A172 (cell line): ENCODE measurements at places on chromosomes 5 and 9. TPM values are rescaled to one million over a fixed set of nuclear protein-coding genes. Genes with fewer than 3 reads are reported as not detected.

The TSSK1B gene
- total RNA-seq, result not detected in 2 replicates

The ANKRD34B gene
- not detected in 2 replicates for total RNA-seq

The PCDHA2 gene
- 0.03 and 0.81 TPM in 2 replicates for total RNA-seq

The EFNA5 gene
- total RNA-seq, result 3.0 and 3.4 TPM in 2 replicates

The OR4F3 gene
- not detected in 2 replicates for total RNA-seq

The OR1Q1 gene
- total RNA-seq, result not detected in 2 replicates

The PCDHB13 gene
- 1.1 TPM in 2 replicates for total RNA-seq

The CTXN3 gene
- not detected in 2 replicates for total RNA-seq

DNA sequence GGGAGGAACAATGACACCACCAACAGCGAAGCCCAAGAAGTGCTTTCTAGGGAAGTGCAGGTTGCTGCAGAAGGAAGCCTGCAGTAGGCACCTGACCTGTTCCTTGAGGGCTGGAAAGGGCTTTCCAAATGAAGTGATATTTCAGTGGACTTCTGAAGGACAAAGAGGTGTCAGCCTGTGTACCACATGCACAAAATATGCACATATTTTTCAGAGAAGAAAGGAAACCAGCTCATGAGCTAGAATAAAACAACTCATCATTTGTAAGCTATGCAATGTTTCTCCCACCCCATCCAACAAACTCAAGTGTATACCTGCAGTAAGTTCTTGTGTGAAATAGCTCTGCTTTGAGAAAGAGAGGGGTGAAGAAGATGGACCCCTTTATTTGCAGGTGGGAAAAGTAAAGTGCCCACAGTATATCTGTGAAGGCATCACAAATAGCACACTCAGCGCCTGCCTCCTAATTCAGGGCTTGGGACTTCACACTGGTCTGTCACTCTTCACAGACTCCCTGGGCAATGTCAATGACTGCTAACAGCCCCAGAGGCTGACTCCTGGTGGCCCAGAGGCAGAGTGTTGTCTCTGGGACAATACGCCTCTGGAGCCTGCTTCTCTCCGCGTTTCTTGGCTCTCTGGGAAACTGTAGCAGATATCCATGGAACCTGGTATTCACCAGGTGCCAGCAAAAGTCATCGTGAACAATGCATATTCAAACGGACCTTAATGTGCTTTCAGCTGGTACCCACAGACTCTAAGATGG, 198.1 kb upstream of the EFNA5 start:
- no peak for DNase-seq

- no peak for DNase-seq
Measured at GRCh38 chr9:116516456-116516855, 170.6 kb upstream of the TRIM32 start.

- no peak for DNase-seq
Measured at GRCh38 chr9:90901933-90902332, 100.3 kb downstream of the SYK start.

DNA sequence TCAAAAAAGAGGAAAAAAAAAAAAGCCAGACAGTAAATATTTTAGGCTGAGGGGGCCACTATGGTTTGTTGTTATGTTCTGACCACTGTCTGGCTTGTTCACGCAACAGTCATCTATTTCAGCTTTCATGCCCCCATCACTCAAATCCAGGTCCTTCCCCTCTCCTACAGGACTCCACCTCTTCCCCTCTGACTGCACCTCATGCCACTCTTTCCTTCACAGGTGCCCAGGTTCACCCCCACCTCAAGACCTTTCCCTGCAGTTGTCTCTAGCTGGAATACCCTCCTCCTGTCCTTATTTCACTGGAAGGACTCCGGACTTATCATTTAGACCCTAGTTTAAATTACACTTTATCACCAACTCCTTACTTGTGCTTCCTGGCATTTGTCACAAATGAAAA, 3.5 kb downstream of the RPS14 start:
- DNase-seq, result no peak

DNA sequence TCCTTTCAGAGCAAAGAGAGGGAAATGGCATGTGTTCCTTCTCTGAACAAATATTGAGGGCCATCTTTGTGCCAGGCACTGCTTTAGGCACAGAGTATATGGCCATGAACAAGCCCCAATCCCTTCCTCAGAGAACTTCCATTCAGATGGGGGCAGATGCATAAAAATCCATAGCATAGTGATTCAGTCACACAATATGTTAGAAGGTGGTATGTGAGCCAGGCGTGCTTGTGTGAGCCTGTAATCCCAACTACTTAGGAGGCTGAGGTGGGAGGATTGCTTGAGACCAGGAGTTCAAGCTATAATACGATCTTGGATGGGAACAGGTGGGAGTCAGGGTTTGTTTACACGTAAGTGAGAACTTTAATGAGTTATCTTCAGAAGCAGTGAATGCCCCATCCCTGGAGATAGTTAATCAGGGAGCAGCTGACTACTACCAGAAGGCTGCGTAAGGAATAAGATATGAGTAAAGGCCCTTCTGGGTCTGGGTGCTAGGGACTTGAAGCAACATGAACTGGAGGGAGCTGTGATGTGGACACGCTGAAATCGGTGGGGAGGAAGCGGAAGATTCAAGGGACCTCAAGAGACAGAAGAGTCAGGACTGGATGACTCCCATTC, 27.1 kb downstream of the NANS start:
- no peak for DNase-seq

DNA sequence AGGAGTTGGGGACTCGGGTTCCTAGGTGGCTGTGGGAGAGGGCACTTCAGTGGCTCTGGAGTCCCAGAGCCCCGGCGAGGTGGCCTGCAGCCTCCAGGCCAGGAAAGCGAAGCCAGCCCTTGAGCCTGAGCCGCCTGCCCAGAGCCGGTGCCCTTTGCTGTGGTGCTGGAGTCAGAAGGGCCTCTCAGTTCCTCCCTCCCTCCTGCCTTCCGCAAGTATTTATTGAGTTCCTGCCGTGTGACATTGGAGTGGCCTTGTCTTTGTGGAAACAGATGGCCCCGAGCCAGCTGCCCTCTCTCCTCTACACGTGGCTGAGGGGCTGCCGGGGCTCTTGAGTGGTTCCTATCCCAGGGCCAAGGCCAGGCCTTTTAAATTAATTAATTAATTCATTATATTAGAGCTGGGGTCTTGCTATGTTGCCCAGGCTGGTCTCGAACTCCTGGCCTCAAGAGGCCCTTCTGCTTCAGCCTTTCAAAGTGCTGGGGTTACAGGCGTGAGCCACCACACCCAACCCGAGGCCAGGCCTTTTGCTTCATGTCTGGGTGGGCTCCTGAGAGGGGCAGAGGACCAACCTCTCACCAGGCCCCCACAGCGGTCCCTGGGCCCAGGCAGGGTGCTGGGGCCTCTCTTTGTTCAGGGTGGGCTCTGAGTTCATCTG, 45.6 kb upstream of the IER5L start:
- no peak for DNase-seq

DNA sequence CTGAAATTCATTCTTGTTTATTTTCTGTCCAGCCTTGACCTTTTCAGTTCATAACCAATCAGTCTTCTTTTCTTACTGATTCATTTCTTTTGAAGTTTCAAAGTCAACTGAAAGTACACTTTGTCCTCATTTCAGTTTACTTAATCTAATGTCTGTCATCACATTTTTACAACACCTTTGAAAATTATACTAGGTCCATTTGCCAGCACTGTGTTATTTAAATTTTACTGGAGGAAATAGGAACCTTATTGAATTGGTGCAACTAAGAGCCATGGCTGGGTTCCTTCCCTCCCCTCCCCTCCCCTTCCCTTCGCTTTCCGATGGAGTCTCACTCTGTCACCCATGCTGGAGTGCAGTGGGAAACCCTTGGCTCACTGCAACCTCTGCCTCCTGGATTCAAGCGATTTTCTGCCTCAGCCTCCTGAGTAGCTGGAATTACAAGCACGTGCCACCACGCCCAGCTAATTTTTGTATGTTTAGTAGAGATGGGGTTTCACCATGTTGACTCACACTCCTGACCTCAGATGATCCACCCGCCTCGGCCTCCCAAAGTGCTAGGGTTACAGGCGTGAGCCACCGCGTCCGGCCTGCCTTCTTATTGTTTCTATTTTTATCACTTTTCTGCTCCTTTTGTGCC, 6.3 kb downstream of the RMI1 start:
- DNase-seq, result peak; percentile 61

DNA sequence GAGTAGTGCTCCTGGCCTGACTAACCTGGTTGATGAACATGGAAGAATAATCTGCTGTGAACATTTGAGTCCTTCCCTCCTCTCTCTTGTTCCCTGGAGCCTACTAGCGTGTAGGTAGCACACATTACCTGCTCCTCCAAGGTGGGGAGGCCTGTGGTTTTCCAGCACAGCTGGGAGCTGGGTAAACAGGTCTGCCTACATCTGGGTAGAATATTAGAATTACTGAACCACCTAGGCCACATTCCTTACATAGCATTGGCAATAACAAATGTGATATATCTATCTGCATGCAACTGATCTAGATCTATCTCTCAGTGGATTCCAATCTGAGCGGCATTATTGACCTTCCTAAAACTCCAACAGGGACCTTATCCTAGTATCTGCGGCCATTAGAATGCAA, 151.0 kb upstream of the ZNF366 start:
- no peak for DNase-seq

DNA sequence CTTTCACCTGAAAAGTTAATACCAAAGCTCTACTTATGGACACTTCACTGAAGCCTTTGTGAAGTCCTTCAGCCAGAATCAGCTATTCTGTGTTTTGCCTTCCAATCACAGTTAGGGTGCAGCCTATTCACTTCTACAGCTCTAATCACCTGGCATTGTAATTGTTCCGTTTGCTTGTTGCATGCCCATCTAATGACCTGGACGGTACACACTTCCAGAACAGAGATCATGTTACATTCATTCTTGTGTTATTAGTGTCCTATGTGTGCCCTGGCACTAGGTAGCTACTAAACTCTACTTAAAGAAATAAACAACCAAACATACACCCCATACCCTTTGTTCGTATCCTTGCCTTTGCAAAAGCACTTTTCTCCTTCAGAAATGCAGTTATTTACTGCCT, 1162.9 kb upstream of the WWC1 start:
- DNase-seq, result no peak

- DNase-seq, result no peak
Measured at GRCh38 chr5:4987431-4987830, 152.7 kb upstream of the ADAMTS16 start.

- DNase-seq, result no peak
Measured at GRCh38 chr9:85417674-85418073, 324.1 kb downstream of the AGTPBP1 start.
